Hematopoietic multipotent progenitor cell treated with erythropoietin and hydrocortisone succinate and interleukin-3 and kit ligand, for 15 days (in vitro differentiated cells): ENCODE measurements at places on chromosomes 5 and 9.

- peak; percentile 30 for DNase-seq
Measured at GRCh38 chr5:119578937-119579336, 50.4 kb upstream of the FAM170A start.

- no peak for DNase-seq
Measured at GRCh38 chr9:136671646-136672430, 9.1 kb downstream of the EGFL7 start.

GRCh38 chr9:87844506-87844905, 38.2 kb upstream of the SPATA31E1 start:
- no peak for DNase-seq

- no peak for DNase-seq
Measured at GRCh38 chr9:90552317-90552716, 90.3 kb downstream of the DIRAS2 start.

DNA sequence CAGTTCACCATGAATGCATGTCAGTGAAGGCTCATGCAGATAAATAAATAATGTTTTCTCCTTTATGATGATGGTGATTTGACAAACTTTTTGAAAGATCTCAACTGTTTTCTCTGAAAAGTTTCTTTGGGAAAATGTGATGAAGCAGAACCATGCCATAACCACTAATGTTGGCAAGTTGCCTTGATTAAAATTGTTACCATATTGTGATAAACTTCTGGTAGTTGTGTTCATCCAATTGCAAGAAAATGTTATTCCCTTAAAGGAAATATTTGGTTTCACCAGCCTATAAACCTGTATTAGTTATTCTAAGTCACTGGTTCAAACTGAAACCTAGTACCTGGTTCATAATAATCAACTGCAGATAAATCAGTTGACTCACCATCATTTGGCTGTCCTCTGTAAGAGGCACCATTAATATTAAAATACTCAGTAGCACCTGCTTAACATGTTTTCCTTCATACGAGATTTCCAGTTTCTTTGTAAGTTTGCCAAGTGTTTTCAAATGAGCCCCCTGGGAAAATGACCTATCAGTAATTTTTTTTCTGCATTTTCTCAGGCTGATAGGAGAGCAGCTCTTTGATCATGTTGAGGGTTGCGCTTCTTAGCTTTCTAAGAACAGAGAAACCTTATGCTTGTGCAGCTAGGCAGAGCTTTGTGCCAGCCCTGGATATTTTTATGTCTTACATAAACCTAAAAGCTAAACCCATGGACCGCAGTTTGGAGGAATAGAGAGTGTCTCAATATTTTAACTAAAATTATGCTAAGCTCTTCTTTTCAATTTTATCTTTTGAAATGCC, 88.0 kb downstream of the LURAP1L start:
- DNase-seq = no peak

- DNase-seq = no peak
Measured at GRCh38 chr9:71669284-71669995, 98.9 kb downstream of the CEMIP2 start.
